ENCODE measurements at places on chromosomes 11 and 22. TPM values are rescaled to one million over a fixed set of nuclear protein-coding genes. Genes with fewer than 3 reads are reported as not detected.

The PRG2 gene
- not detected for total RNA-seq

The GLYATL2 gene
- total RNA-seq: not detected

The OR2D3 gene
- total RNA-seq: not detected

The ISX gene
- total RNA-seq: not detected

The HEPACAM gene
- not detected for total RNA-seq

The SLC22A25 gene
- not detected for total RNA-seq

The TMPRSS4 gene
- total RNA-seq: not detected

The EPS8L2 gene
- total RNA-seq: 77.4 TPM

The OR51B5 gene
- not detected for total RNA-seq

The MFRP gene
- total RNA-seq: not detected

The SAA4 gene
- not detected for total RNA-seq

The OLFML1 gene
- total RNA-seq: not detected

The NCF4 gene
- total RNA-seq: not detected

The LGR4 gene
- 31.6 TPM for total RNA-seq

The PDGFB gene
- 4.2 TPM for total RNA-seq

The GGTLC2 gene
- not detected for total RNA-seq

The ANKRD49 gene
- total RNA-seq: 6.6 TPM

The HBB gene
- not detected for total RNA-seq

The TRIM22 gene
- 1.0 TPM for total RNA-seq

The APOBEC3A gene
- total RNA-seq: not detected

The UPK2 gene
- 0.84 TPM for total RNA-seq

The LRRC56 gene
- total RNA-seq: 0.63 TPM

The NEFH gene
- 0.10 TPM for total RNA-seq

The PIM3 gene
- 38.2 TPM for total RNA-seq

The BACE1 gene
- total RNA-seq: 8.4 TPM

The SPTY2D1 gene
- 19.4 TPM for total RNA-seq

The HBD gene
- total RNA-seq: not detected

The TYR gene
- total RNA-seq: not detected

The APOA5 gene
- not detected for total RNA-seq

The LMO2 gene
- 0.22 TPM for total RNA-seq

The SLC17A6 gene
- total RNA-seq: not detected

The MGAT3 gene
- 0.47 TPM for total RNA-seq

The ANO1 gene
- total RNA-seq: 1.3 TPM

The THYN1 gene
- total RNA-seq: 16.9 TPM

The FGF19 gene
- total RNA-seq: 0.03 TPM

The TMEM191C gene
- 0.98 TPM for total RNA-seq

The OSM gene
- not detected for total RNA-seq

The MUC6 gene
- not detected for total RNA-seq

The RTN4RL2 gene
- total RNA-seq: 127 TPM

The USP2 gene
- total RNA-seq: 0.53 TPM

The LMNTD2 gene
- total RNA-seq: 2.5 TPM

The MS4A4A gene
- not detected for total RNA-seq

The BEST1 gene
- total RNA-seq: 2.5 TPM

The DDTL gene
- total RNA-seq: 1.5 TPM

The SAA2 gene
- not detected for total RNA-seq

The RAC2 gene
- 0.22 TPM for total RNA-seq

The CNIH2 gene
- total RNA-seq: 1.6 TPM

The CD3G gene
- not detected for total RNA-seq

The ATP6V1E1 gene
- 121 TPM for total RNA-seq

The FOSL1 gene
- 236 TPM for total RNA-seq

The SOX6 gene
- 0.01 TPM for total RNA-seq

The OR2AT4 gene
- total RNA-seq: not detected

The NLRP14 gene
- not detected for total RNA-seq

The KRTAP5-11 gene
- not detected for total RNA-seq

The FAM111B gene
- 7.5 TPM for total RNA-seq

The MDK gene
- total RNA-seq: 21.8 TPM

The NPTXR gene
- 15.3 TPM for total RNA-seq
